NCI-H1105 (cell line): ENCODE measurements at places on chromosomes 12 and 14.

DNA sequence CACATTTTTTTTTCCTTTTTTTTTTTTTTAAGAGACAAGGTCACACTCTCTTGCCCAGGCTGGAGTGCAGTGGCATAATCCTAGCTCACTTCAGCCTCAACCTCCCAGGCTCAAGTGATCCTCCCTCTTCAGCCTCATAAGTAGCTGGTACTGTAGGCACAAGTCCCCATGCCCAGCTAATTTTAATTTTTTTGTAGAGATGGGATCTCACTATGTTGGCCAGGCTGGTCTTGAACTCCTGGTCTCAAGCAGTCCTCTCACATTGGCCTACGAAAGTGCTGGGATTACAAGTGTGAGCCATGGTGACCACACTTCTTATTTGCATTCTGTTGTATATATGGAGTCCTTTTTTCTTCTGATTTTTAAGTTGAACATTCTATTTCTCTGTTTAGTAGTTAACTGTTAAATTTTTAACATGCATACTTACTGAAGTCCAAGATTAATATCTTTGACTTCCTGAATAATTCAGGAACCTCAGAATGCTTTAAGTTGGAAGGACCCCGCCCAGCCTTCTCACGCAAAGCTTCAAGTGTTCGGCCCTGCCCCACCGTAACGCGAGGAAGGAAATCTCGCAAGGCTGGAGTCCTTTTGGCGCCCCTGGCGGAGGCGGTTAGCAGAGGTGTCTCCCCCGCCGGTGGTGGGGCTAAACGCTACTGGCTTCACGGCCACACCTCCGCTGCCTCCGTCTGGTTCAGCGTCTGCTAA, 21.6 kb downstream of the SPATS2 start:
- no peak for DNase-seq

DNA sequence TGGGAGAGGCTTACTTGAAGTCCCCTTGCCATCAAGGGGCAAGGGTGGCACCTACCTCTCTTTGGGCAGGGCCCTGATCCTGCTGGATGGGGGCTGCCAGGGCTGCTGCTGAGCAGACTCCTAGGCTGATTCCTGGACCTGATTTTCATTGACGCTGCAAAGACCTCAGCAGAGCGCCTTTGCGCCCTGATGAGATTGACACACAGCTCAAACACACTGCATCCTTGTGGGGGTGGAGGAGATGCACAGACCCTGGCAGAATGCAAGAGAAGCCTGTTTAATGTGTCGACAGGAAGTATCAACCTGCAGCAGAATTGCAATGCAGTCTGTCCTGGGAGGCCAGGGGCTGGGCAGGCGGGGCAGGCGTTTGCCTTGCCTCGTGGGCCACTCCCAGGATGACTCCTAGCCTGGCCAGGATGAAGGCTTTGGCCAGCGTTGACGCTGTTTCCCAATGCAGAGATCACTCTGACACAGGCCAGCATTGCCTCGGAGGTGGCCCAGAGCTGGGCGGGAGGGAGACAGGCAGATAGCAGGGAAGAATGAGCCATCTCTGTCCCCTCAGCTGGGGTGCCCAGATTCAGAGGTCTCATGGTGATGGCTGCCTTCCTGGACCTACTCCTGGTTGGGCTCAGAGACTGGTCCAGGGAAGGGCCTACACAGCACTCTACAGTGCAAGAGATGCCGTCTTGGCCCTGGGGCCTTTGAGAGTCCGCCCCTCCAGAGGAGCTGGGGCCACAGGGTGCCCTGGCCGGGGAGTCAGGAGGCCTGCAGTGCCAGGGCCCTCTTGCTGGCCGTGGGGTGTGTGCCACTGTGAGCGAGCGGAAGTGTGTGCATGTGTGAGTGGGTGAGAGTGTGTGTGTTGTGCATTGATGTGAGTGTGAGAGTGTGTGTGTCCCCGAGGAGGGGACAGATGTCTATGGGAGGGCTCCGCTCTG, 108.3 kb downstream of the KIF26A start:
- no peak for DNase-seq

GRCh38 chr14:88210426-88210825, 112.6 kb downstream of the KCNK10 start:
- no peak for DNase-seq

DNA sequence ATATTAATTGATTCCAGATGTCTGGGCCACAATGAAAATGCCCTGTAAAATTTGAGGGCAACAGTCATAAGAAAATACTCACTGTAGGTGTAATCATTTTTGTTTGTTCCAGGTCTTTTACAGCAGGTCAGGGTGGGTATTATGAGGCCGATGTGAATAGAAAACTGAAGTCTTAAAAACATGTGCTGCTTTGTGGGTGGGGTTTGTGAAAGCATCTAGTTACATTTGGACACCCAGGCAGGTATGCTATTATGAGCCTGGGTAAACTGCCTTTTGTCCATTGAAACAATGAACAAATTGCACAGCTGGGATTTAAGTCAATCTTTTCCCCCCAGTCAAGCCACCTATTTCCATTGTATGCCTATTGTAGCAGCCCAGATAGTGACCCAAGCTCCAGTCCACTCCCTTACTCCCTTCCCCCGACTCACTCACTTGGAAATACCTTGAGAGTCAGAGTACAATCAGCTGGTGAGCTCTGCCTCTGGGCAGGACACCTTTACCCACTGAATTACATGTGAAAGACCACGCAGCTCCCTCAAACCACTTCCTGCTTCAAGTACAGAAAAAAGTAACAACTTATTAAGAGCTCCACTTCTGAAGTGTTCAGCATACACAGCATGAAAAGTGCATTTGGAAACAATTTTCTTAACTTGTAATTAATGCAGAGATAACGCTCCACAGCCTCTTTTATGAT, 1.8 kb downstream of the IGF1 start:
- DNase-seq = no peak

- no peak for DNase-seq
Observed at GRCh38 chr12:131833288-131833895, 5.2 kb downstream of the MMP17 start.

DNA sequence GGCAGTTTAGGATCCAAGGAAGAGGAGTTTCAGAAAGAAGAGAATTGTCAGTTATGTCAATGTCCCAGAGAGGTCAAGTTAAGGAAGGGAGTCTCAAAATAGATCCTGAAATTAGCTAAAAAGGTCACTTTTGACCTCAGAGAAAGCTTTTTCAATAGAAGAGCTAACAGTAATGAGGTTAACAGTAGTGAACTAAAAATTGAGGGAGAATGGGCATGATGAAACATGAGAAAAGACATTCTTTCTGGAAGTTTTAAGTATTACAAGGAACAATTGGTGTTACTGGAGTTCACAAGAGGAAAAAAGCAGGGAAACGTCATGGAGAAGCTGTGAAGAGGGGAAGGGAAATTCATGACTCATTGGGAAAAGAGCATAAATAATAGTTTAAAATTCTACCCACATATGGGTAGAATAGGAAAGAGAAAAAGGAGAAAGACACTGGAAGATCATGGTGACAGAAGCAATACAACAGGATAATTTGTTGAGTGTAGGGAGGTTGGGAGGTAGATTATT, 381.2 kb upstream of the FAR2 start:
- no peak for DNase-seq
